ENCODE measurements at places on chromosomes 7 and 10. TPM values are rescaled to one million over a fixed set of nuclear protein-coding genes. Genes with fewer than 3 reads are reported as not detected.

GRCh38 chr10:91582153-91582554 is 50.7 kb downstream of the PPP1R3C start:
- no peak for DNase-seq

DNA sequence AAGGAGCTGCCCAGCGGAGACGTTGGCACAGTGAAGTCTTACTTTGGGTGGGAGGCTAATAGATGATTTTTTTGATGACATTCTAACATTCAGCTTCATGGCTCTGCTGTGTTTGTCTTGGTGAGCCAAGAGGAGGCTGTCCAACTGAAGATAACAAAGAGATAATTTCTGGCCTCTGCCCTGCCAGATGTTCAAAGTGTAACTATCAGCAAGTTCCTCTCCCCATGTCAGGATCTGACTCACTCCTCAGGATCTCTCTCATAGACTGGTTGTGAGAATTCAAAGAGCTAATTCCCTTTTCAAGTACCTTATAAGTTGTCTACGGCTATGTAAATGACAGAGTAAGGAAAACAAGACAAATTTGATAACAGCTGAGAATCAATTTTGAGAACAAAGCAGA is 1340.9 kb downstream of the XPNPEP1 start:
- DNase-seq: no peak

DNA sequence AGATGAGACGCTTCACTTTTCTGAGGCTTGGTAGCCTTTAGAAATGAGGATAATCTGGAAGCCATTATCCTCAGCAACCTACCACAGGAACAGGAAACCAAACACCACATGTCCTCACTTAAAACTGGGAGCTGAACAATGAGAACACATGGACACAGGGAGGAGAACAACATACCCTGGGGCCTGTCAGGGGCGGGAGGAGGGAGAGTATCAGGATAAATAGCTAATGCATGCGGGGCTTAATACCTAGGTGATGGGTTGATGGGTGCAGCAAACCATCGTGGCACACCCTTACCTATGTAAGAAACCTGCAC is 48.9 kb downstream of the LRGUK start:
- DNase-seq: no peak

Gene HTRA1
- 1.4 TPM for total RNA-seq

- no peak for DNase-seq
Measured at GRCh38 chr7:107666790-107667189, 6.2 kb downstream of the SLC26A4 start.

GRCh38 chr10:133042816-133043215 is 44.9 kb upstream of the ADGRA1 start:
- no peak for DNase-seq

GRCh38 chr10:128209862-128210214 is 83.6 kb upstream of the MKI67 start:
- no peak for DNase-seq

DNA sequence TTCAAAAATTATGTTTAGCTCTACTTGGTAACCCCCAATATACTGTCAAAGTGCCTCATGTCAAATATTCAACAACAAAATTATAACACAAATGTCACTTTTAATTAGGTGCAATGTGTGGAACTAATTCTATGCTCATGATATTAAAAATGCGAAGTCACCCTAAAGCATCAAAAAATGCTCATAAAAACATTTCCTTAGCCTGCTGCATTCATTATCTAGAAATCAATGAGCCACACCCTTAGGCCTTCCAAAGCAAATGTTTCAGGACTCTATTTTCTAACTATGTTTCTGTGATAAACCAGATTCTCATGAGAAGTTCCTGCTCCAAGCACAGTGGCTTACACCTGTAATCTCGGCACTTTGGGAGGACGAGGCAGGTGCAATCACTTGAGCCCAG is 75.0 kb upstream of the ANK3 start:
- DNase-seq: no peak

Gene TRPV5
- total RNA-seq: 0.15 TPM

DNA sequence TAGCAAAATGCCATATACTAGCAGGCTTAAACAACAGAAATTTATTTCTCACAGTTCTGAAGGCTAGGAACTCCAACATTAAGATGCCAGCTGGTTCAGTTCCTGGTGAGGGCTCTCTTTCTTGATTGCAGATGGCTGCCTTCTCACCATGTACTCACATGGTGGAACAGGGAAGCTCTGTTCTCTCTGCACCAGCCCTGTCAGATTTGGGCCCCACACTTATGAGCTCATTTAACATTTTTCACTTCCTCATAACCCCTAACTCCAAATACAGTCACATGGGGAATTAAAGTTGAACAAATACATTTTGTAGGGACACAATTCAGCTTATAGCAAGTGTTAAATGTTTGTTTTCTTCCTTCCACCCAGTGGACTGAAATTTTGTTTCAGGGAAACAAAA is 218.6 kb upstream of the TAC1 start:
- DNase-seq: no peak

DNA sequence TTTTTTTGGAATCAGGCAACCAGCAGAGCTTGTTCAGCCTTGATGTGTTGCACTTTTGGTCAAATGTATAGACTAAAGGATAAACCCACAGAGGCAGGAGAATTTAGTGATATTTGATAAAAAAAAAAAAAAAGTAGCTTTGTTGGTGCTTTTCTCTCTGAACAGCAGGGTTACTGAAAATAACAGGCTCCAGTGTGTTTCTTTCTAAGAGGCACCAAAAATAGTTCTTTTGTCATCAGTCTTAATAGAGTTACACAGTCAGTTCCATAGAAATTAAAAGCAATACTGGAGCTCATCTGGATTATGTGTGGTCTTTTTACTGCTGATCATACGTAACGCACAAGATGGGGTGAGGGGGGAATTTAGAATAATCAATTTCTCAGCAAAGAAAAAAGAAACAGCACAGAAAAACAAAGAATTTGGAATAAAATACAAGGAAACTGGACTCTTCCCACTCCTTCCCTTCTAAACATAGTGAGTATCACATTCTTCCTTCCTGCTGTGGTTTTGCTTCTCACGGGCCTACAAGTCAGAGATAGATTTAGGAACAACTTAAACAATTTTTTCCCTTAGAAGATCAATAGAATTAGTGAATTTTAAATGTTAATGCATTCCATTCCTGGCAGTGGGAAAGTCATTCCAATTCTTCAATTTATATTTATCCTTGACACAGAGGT is 178.8 kb upstream of the AKR1E2 start:
- DNase-seq: no peak

Gene LGI1
- total RNA-seq: 174 TPM

- DNase-seq: no peak
Measured at GRCh38 chr7:20075992-20076820, 141.0 kb downstream of the MACC1 start.

DNA sequence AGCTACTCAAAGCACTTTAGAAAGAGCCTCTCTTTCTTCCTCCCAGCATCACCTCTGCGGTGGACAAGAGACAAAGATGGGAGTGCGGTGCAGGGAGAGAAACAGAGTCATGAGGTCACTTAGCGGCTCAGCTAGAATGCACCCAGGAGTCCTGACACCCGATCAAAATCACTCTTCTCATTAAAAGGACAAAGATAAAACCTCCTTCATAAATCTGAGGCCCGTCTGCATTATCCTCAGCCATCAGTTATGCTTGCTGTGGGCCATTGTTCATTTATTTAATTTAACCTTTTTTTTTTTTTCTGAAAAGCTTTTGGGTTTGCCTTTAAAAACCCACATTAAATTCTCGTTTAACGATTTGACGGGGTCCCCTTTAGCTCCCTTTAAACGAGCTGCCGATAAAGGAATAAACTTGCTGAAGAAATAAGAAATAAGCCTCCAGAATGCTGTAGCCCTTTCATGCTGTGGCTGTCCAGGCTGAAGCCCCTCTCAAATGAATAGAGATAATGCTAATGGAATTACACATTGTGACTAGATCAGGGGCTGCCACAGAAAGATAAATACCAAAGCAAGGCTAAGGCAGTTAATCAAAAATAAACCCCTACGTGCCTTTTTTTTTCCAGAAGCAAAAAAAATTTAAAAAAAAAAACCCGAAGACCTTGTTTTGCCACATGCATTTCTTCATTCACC is 16.1 kb upstream of the PLXNA4 start:
- DNase-seq: no peak

- no peak for DNase-seq
Measured at GRCh38 chr10:66964946-66965345, 39.1 kb downstream of the LRRTM3 start.

DNA sequence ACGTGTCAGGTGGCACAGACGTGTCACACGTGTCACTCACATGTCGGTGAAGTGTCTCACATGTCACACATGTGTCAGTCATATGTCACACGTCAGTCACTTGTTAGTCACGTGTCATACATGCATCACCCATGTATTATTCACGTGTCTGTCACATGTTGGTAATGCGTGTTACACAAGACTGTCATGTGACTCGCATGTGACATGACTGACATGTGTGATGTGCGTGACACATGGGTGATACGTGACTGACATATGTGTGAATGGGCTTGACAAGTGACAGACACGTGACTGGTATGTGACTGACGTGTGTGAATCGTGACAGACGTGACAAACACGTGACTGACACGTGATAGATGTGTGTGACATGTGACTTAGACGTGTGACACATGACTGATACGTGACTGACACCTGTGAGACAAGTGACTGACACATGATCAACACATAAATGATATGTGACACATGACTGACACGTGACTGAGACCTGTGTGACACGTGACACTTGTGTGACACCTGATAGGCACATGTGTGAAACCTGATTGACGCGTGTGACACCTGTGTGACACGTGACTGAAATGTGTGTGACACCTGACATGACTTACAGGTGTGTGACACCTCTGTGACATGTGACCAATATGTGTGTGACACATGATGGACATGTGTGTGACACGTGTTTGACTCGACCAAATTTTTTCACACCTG is 56.1 kb downstream of the ZNF92 start:
- no peak for DNase-seq

- DNase-seq: no peak
Measured at GRCh38 chr7:2301511-2301863, 12.8 kb downstream of the SNX8 start.

Gene H2BK1
- total RNA-seq: not detected

DNA sequence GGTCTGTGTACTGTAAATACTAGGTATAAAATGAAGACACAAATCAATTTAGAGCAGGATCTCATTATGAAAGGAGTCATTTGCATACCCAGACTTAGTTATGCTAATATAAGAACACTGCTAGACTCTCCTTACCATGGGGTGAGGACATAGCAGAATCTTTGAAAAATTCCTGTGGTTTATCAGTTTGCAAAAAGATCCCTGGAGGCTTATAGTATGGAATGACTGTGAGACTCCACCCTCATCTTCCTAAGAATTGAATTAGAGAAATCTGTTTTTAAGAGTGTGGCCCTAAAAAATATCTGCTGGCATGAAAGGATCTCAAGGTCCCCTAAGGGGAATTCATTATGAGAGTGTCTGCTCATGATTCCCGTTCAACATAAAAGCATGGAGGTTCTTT is 63.2 kb downstream of the WNT2 start:
- DNase-seq: no peak

DNA sequence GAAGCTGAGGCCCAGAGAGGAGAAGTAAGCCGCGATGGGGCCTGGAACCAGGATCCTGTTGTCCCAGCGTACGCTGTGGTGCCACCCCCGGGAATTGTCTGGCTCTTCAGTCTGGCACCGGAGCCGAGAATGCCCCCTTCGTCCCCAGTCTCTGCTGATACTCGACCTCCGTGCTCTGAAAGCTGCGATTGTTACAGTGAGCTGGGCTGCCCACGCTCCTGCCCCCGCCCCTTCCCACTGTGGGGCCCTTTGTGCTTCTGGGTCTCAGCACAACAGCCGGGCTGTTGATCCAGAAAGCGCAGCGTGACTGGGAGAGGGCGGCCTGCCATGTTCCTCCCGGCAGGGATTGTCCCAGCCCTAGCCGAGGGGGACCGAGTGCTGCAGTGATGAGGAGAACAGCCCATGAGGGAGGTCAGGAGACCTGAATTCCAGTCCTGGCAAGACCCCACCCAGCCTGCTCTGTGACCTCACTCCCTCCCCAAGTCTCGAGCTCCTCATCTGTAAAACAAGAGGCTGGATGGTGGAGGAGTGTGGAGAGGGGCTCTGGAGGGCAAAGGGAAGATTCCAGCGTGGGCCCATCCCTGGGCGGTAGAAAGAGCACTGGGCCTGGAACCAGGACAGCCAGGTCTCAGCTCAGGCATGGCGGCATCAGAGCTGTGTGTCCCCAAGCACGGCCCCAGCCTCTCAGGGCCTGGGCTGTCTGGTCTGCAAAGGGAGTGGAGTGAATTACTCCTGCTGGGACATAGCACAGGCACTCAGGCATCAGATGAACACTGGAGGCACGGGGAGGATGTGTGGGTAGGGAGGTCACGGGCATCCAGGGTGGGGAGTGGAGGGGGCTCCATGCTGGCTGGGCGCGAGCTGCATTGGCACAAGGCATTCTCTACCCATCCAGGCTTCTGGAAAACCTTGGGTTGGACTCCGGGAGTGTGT is 43.6 kb downstream of the TSPAN15 start:
- no peak for DNase-seq

- DNase-seq: no peak
Measured at GRCh38 chr10:97229322-97230015, 43.7 kb upstream of the SLIT1 start.

GRCh38 chr7:27184337-27185012 is 557 bp downstream of the HOXA11 start:
- DNase-seq: peak; percentile 38

Gene EPHA1
- 4.7 TPM for total RNA-seq

Gene CELF2
- total RNA-seq: 47.4 TPM

- peak; percentile 86 for DNase-seq
Measured at GRCh38 chr7:26376175-26376917, 84.7 kb downstream of the SNX10 start.

Gene DNA2
- total RNA-seq: 9.9 TPM

Gene CCL26
- not detected for total RNA-seq

DNA sequence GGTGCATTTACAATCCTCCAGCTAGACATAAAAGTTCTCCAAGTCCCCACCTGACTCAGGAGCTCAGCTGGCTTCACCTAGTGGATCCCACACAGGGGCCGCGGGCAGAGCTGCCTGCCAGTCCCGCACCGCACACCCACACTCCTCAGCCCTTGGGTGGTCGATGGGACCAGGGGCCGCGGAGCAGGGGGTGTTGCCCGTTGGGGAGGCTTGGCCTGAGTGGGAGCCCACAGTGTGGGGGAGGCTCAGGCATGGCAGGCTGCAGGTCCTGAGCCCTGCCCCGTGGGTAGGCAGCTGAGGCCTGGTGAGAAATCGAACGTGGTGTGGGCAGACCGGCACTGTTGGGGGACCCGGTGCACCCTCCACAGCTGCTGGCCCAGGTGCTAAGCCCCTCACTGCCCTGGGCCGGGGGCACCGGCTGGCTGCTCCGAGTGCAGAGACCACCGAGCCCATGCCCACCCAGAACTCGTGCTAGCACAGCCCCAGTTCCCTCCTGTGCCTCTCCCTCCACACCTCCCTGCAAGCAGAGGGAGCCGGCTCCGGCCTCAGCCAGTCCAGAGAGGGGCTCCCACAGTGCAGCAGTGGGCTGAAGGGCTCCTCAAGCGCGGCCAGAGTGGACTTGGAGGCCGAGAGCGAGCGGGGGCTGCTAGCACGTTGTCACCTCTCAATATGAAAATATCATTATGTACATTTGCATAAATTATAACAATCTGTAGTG is 16.6 kb downstream of the POLR1F start:
- DNase-seq: no peak

Gene HEPACAM2
- not detected for total RNA-seq

Gene ADAM22
- 91.9 TPM for total RNA-seq

GRCh38 chr7:92717993-92718716 is 118.2 kb downstream of the CDK6 start:
- DNase-seq: no peak

Gene DHTKD1
- 39.6 TPM for total RNA-seq

Gene EPHB6
- total RNA-seq: 21.4 TPM
